ENCODE measurements at places on chromosomes 5 and 9.

- DNase-seq: no peak
Measured at GRCh38 chr5:170769246-170769645, 14.3 kb upstream of the GABRP start.

- DNase-seq: no peak
Measured at GRCh38 chr9:103037508-103038477, 42.7 kb downstream of the CYLC2 start.

GRCh38 chr5:33891788-33892619 lies at the start of gene ADAMTS12:
TSS of gene ADAMTS12 (minus strand) at chr5:33891990. CDS start at chr5:33891856, 134 bp downstream.
- no peak for DNase-seq

- DNase-seq: no peak
Measured at GRCh38 chr5:56142614-56143372, 90.3 kb downstream of the ANKRD55 start.

GRCh38 chr5:131381777-131382176 lies 117.9 kb downstream of the CDC42SE2 start:
- no peak for DNase-seq

DNA sequence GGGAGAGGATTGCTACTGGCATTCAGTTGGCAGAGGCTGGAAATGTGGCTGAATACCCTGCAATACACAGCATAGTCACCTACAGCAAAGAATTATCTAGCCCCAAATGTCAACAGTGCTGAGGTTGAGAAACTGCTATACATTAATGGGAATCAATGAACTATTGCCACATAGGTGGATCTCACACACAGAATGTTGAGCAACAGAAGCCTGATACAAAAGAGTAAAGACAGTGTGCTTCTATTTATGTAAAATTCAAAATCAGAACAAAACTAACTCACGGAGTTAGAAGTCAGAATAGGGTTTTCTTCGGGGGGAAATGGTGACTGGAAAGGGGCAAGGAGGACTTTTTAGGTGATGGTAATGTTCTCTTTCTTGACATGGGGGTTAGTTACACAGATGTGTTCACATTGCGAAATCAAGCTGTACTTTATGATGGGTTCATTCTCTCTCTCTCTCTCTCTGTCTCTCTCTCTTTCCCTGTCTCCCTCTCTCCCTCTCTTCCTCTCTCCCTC lies 45.7 kb upstream of the PANK3 start:
- no peak for DNase-seq

DNA sequence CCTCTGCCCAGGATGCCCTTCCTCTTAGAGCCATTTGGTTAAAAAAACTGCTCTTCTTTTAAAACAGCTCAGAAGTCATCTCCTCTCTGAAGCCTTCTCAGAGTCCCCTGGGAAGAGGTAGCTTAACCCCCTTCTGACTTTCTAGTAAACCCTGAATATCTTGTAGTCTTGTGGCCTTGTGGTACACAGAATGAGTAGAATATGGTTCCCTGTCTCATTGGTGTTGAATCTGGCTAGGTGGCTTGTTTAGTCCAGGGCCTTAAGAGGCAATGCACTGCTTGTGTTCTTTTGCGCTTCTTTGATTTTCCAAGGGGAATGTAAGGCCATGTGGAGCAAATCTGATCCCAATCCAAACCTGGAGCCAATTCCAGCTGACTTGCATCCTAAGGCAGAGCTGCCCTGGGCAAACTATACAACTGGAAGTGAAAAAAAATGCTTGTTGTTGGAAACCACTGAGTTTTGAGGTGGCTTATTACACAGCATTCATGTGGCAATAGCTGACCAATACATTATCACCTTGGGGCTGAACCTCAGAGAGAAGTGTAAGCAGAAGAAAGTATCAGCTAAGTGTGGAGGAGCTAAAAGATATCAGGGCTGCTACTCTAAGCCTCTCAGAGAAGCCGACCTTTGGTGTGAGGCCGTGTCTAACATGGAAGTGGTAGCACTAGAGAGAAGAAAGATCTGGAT lies 31.0 kb downstream of the ALG2 start:
- DNase-seq: no peak

GRCh38 chr5:1278656-1279442 lies 16.0 kb downstream of the TERT start:
- no peak for DNase-seq

DNA sequence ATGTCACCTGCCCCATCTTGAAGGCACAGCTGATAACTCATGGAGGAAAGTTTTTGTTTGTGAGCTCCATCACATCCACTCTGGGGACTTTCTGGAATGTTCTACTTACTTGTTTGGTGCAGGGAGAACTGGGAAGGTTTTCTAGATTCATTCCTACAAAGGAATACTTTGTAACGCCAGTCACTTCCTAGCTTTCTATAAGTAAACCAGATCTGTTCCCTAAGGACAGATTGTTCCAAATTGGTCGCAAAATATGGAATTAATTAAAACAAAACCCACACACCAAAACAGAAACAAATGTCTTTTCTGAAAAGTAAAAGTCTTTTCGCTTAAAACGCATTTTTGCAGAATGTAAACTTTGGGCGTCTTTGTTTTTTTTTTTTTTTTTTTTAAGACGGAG lies 167.6 kb downstream of the PDZD2 start:
- DNase-seq: no peak

DNA sequence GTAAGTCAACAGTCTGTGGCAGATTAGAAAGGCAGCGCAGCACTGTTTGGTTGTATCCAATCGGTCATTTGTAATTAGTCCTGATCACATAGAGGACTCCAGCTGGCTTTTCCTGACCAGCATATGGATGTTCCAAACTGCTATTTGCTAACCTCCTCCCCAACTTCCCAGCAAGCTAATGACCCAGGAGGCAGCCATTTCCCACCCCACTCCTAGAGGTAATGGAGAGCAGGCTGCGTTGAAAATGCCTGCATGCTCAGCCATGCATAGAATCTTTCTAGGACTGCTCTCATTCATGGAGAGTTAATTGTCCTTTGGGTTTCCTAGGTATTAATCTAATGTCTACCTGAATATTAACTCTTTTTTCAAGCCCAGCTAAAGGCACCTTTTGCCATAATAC lies 850.6 kb upstream of the WWC1 start:
- no peak for DNase-seq

DNA sequence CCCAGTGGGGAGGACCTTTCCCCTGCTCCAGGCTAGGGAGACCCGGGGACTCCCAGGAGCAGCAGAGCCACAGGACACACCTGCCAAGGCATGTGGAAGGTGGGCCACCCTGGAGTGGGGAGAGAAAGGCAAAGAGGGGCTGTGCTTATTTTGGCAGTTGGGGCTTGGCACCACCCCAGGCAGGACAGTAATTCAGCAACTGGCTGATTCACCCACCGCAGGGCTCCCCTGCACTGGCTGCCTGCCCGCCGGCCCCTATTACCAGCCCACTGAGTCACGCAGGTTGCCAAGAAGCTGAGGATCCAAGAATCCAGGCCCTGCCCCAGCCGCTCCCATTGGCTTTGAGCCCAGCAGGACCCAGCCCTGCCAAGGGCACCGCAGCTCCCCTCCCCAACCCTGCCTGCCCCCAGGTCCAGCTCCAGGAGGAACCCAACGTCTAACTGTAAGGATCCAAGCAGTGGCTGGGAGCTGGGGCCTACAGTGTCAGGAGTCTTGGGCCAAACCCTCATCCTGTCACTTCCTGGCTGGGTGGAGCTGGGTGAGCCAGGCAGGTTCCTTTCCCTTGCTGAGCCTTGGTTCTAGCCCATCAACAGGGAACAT lies 14.2 kb upstream of the RALGDS start:
- DNase-seq: peak; percentile 81

- no peak for DNase-seq
Measured at GRCh38 chr5:176173647-176174046, 64.6 kb upstream of the SIMC1 start.

- no peak for DNase-seq
Measured at GRCh38 chr5:161396171-161396570, 150.4 kb downstream of the GABRB2 start.

DNA sequence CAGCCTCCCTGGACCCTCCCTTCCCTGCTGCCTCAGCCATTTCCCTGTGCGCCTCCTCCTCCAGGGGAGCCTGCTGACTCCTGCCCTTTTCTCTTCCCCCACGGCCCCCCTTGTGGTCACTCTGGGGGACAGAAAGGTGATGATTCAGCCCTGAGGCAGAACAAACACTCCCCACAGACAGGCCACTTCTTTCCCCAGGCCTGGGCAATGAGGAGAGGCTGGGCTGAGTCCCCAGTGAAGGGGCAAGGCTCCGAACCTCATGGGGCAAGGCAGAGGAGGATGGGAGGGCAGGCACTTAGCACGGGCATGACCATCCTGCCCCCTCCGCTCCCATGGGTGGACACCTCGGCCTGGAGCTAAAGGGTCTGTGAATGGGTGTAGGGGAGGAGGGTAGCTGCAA lies 21.0 kb downstream of the CSF1R start:
- no peak for DNase-seq

DNA sequence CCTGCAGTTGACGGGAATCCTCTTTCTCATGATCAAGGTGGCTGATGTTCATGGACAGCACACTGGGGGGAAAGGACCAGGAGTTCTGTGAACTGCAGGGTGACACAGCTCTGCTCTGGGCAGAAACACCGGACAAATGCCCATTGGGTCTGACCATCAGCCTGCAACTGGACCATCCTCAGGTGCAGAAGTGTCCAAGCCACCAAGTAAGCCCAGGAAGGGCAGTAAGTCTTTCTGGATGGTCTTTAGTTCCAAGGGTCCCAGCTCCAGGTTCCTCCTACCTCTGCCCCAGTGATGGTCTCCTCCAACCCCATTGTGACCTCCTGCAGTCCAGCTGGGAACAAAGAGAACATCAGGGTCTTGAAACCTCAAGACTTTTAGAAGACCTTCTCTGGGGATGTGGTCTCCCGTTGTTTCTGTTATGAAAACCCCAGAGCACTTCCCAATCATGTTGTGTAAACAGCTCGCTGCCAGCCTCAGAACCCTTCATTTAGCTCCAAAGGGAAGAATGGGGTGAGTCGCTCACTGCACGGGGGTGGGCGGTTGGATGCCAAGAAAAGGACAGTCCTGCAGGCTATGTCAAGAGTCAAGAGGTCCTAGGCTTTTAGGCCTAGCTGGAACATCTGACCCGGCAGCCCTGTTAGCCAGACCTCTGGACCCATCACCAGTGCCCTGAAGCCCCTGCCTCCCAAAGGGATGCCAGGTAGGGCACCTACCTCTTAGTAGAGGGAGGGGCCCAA lies 41.8 kb upstream of the TCF7 start:
- DNase-seq: no peak
